Spinal cord (tissue), 10 donors: ENCODE measurements at places on chromosomes 1 and 21. TPM values are rescaled to one million over a fixed set of nuclear protein-coding genes. Genes with fewer than 3 reads are reported as not detected.

DNA sequence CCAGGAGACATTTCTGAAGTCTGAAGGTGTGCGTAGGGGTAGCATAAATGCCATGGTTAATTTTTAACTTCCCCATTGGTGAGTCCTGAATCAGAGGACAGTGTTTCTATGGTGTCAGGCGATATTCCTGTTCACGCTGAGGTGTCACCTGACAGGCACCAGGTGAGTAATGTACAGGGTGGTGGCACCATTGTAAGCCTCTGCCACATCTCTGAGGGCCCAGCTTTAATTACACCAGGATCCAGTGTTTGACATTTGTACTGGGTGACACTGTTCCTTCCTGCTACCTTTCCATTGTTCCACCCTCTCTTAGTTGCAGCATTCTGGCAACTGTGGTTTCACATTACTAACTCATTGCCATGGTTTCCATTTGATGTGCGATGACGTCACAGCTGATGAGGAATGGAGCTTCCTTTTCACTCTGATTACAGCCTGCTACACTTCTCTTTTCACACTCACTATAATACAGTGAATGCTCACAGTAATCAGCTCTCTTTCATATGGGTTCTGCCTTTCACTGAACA, 40.6 kb upstream of the MARK1 start:
- no peak overlapping the region for H3K27ac ChIP-seq
- H3K36me3 ChIP-seq = no peaks in the 10 kb centered on the region
- H3K4me3 ChIP-seq = no peak overlapping the region
- H3K4me1 ChIP-seq = no peaks in the 10 kb centered on the region
- no peak for DNase-seq
- H3K27me3 ChIP-seq = no peaks in the 10 kb centered on the region

The KRTAP11-1 gene
- not detected for total RNA-seq

The SERPINC1 gene
- total RNA-seq = 0.99 TPM

The MAGI3 gene
- total RNA-seq = 46.0 TPM

- no peaks in the 10 kb centered on the region for H3K27me3 ChIP-seq
- H3K4me3 ChIP-seq = no peak overlapping the region
- no peak overlapping the region for H3K27ac ChIP-seq
- peaks cover 9% of the 10 kb centered on the region for H3K36me3 ChIP-seq
- peaks cover 46% of the 10 kb centered on the region for H3K4me1 ChIP-seq
Observed at GRCh38 chr1:7479571-7479970, 291.5 kb upstream of the VAMP3 start.

GRCh38 chr1:48246727-48247126, 24.2 kb downstream of the SLC5A9 start:
- H3K27ac ChIP-seq = no peak overlapping the region
- no peak overlapping the region for H3K4me3 ChIP-seq
- no peaks in the 10 kb centered on the region for H3K27me3 ChIP-seq
- peaks cover 16% of the 10 kb centered on the region for H3K4me1 ChIP-seq
- no peaks in the 10 kb centered on the region for H3K36me3 ChIP-seq

GRCh38 chr1:41918450-41919043, at the start of gene HIVEP3:
Gene HIVEP3 (minus strand): TSS chr1:41918922.
- H3K27ac ChIP-seq = peak within 1 kb of the TSS; percentile 53
- no peaks in the 10 kb centered on the region for H3K36me3 ChIP-seq
- peaks cover 33% of the 10 kb centered on the region for H3K4me1 ChIP-seq
- H3K27me3 ChIP-seq = peaks cover 2% of the 10 kb centered on the region
- peak within 1 kb of the TSS; percentile 51 for H3K4me3 ChIP-seq

- no peaks in the 10 kb centered on the region for H3K36me3 ChIP-seq
- H3K27me3 ChIP-seq = no peaks in the 10 kb centered on the region
- DNase-seq = no peak
- no peak overlapping the region for H3K4me3 ChIP-seq
- H3K4me1 ChIP-seq = no peaks in the 10 kb centered on the region
Observed at GRCh38 chr1:215761446-215761845, 194.3 kb downstream of the KCTD3 start.

DNA sequence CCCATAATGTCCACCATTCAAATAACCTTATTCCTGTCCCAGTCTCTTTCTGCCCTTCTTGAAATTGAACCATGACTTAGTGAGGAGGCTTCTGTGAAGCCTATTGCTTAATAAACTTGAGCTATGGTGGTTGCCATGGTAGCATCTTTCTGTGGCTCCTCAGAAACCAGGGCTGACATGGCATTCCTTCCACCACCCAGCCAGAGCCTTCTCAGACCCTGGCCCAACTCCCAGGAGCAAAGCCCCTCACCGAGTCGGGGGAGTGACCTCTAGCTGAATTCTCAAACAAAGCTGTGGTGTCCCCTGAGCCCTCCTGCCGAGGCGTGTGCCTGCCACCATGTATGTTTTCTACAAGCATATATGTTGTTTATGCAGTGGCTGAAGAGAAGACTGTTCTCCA, 259.1 kb downstream of the CACNA1E start:
- no peak for DNase-seq
- H3K36me3 ChIP-seq = peaks cover 32% of the 10 kb centered on the region
- no peak overlapping the region for H3K4me3 ChIP-seq
- no peak overlapping the region for H3K27ac ChIP-seq

DNA sequence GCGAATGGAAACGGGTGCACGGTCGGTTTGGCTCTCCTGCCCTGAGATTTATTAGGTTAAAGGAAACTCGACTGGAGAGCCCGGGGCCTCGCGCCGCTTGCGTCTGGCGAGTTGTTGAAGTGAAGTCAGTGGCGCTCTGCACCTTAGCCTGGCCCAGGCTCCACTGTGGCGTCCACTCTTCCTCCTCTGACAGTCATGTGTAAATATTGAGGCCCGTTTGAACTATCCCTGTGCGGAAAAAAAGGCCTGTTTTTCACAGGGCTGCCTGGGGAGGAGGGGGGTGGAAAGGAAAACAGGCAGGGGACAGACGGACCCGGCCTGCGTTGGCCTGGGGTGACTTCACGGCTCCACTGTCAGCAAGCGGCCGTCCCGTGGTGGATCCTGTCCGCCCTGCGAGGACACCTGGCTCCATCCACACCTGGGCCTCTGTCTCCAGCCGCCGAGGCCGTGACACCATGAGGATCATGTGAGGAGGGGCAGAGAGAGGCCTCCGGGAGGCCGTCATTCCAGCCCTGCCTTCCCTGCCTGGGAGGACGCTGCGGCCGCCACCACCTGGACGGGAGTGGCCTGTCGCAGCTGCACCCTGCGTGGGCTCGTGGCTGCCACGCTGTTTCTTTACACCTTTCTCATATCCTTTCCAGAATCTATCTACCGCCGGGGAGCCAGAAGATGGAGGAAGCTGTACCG, 59.8 kb downstream of the FAAP20 start:
- H3K27me3 ChIP-seq = no peaks in the 10 kb centered on the region
- H3K4me3 ChIP-seq = no peak overlapping the region

The TCHHL1 gene
- not detected for total RNA-seq

The GJA8 gene
- total RNA-seq = not detected

The MANEAL gene
- 30.8 TPM for total RNA-seq

- peak within 1 kb of the TSS; percentile 95 for H3K4me3 ChIP-seq
- peak; percentile 59 for DNase-seq
- peak within 1 kb of the TSS; percentile 83 for H3K27ac ChIP-seq
- H3K4me1 ChIP-seq = peaks cover 5% of the 10 kb centered on the region
- no peaks in the 10 kb centered on the region for H3K27me3 ChIP-seq
- no peaks in the 10 kb centered on the region for H3K36me3 ChIP-seq
Observed at GRCh38 chr1:76074321-76075187, at the start of gene ST6GALNAC3. Gene ST6GALNAC3 (plus strand): TSS chr1:76074746.

DNA sequence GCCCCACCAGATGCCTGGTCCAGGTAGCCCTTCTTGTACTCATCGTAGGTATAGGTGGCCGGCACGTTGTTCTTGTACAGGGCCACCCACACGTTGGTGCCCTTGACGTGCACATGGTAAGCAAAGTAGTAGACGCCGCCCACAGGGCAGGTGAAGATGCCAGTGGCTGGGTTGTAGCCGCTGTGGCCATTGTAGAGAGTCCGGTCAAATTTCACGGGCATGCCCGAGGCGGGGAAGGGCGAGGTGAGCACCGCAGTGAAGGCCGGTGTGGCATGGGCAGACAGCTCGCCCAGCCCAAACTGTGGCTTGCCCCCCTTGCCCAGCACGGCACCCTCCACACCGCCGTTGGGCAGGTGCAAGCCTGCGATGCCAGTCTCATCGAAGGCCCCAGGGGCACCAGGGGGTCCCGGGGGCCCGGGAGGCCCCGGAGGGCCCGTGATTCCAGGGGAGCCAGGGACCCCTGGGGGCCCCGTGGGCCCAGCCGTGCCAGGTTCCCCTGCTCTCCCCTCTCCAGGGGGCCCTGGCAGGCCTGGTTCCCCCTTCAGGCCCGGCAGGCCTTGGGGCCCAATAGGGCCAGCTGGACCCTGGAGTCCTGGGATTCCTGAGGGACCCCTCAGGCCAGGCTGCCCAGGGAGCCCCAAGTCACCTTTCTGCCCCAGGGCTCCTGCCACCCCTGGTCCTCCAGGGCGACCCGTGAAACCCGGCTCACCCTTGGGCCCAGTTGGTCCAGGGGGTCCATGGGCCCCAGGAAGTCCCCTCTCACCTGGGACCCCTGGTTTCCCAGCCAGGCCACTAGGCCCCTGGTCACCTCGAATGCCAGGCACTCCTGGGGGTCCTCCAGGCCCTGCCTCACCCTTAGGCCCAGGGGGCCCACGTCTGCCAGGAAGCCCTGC, 9.2 kb downstream of the ADPRS start:
- peaks cover 49% of the 10 kb centered on the region for H3K4me1 ChIP-seq
- no peak for DNase-seq
- H3K27me3 ChIP-seq = no peaks in the 10 kb centered on the region
- H3K36me3 ChIP-seq = peaks cover 58% of the 10 kb centered on the region
- H3K4me3 ChIP-seq = no peak overlapping the region

The GABRD gene
- 0.88 TPM for total RNA-seq
